Uterus (tissue), 4 donors: ENCODE measurements at places on chromosomes 3 and 15. TPM values are rescaled to one million over a fixed set of nuclear protein-coding genes. Genes with fewer than 3 reads are reported as not detected.

The FBN1 gene
- 95.9 TPM for total RNA-seq

The POC1A gene
- 4.7 TPM for total RNA-seq

The INTS14 gene
- 28.2 TPM for total RNA-seq

The CSTA gene
- total RNA-seq: 1.5 TPM

The SLCO2A1 gene
- total RNA-seq: 29.1 TPM

The TIGIT gene
- total RNA-seq: not detected

The CCR4 gene
- 0.35 TPM for total RNA-seq

The FNDC3B gene
- 49.7 TPM for total RNA-seq

- no peak overlapping the region for H3K4me3 ChIP-seq
- no peak overlapping the region for H3K27ac ChIP-seq
- no peaks in the 10 kb centered on the region for H3K27me3 ChIP-seq
- H3K4me1 ChIP-seq: no peaks in the 10 kb centered on the region
These were observed 204.2 kb upstream of the LRRN1 start for GRCh38 chr3:3594986-3595385.

GRCh38 chr15:84684092-84684491 lies 26.1 kb upstream of the NMB start:
- H3K27me3 ChIP-seq: no peaks in the 10 kb centered on the region
- no peaks in the 10 kb centered on the region for H3K4me1 ChIP-seq
- H3K4me3 ChIP-seq: no peak overlapping the region
- DNase-seq: no peak
- no peaks in the 10 kb centered on the region for H3K36me3 ChIP-seq

DNA sequence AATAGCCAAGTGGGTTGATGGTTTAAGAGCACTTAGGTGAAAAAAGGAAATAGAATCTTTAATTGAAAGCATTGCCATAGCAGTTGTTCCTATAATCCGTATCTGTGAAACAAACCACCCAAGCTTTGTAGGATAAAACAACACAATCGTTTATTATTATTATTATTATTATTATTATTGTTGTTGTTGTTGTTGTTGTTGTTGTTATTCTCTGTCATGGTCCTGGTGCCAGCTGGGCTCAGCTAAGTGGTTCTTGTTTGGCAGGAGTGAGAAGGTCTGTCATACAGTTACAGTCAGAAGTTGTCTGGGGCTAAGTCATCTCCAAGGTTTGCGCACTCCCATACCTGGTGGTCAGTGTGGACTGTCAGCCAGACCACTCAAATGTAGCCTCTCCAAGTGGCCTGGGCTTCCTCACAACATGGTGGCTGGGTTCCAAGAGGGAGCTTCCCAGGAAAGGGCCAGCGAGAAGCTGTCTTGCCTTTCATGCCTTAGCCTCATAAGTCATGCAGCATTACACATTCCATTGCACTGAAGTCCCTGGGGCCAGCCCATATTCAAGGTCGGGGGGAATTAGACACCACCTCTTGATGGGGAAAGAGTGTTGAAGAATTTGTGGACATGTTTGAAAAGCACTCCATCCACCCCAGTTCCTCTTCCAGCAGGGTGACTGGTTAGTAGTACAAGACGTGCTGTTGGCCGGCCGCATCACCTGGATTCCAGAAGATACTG lies 54.3 kb upstream of the FGD5 start:
- DNase-seq: no peak
- H3K27ac ChIP-seq: no peak overlapping the region
- H3K4me3 ChIP-seq: no peak overlapping the region
- no peaks in the 10 kb centered on the region for H3K36me3 ChIP-seq

GRCh38 chr3:59908280-59908679 lies 858.5 kb upstream of the CFAP20DC start:
- H3K36me3 ChIP-seq: no peaks in the 10 kb centered on the region
- H3K27me3 ChIP-seq: no peaks in the 10 kb centered on the region
- no peak overlapping the region for H3K4me3 ChIP-seq
- DNase-seq: no peak

GRCh38 chr3:76812649-76813242 lies 227.2 kb upstream of the ROBO2 start:
- H3K4me1 ChIP-seq: no peaks in the 10 kb centered on the region
- no peak overlapping the region for H3K27ac ChIP-seq
- no peaks in the 10 kb centered on the region for H3K36me3 ChIP-seq
- DNase-seq: no peak
- H3K27me3 ChIP-seq: no peaks in the 10 kb centered on the region

GRCh38 chr15:29693225-29693624 lies 129.0 kb downstream of the TJP1 start:
- H3K4me1 ChIP-seq: no peaks in the 10 kb centered on the region
- no peak overlapping the region for H3K4me3 ChIP-seq
- no peak for DNase-seq
- no peaks in the 10 kb centered on the region for H3K27me3 ChIP-seq
- no peaks in the 10 kb centered on the region for H3K36me3 ChIP-seq
- H3K27ac ChIP-seq: no peak overlapping the region

- no peak for DNase-seq
- no peak overlapping the region for H3K4me3 ChIP-seq
- H3K27me3 ChIP-seq: no peaks in the 10 kb centered on the region
- H3K27ac ChIP-seq: no peak overlapping the region
- H3K4me1 ChIP-seq: no peaks in the 10 kb centered on the region
These were observed 139.9 kb downstream of the FBLN2 start for GRCh38 chr3:13688824-13689223.

GRCh38 chr3:123535580-123535979 lies 49.3 kb downstream of the HACD2 start:
- no peak overlapping the region for H3K4me3 ChIP-seq
- H3K36me3 ChIP-seq: no peaks in the 10 kb centered on the region
- no peaks in the 10 kb centered on the region for H3K4me1 ChIP-seq
- H3K27me3 ChIP-seq: no peaks in the 10 kb centered on the region
- DNase-seq: no peak

DNA sequence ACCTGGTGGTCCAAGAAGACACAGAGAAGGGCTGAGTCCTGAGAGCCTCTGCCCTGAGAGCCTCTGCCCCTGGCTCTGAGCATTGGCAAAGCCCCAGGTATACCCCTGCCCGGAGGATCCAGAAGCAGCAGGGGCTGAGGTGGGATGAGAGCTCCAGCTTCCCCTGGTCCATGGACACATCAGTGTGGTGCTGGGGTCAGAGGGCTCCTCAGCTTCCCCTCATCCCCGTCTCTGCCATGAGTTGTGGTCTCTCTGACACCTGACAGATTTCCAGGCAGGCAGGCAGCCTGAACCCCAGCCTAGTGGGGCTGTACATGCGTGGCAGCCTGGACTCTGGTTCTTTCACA lies 3.5 kb upstream of the KLF15 start:
- H3K27ac ChIP-seq: no peak overlapping the region
- no peaks in the 10 kb centered on the region for H3K36me3 ChIP-seq
- DNase-seq: no peak
- no peaks in the 10 kb centered on the region for H3K4me1 ChIP-seq

GRCh38 chr3:61565569-61565968 lies 4.2 kb downstream of the PTPRG start:
- no peaks in the 10 kb centered on the region for H3K36me3 ChIP-seq
- H3K27me3 ChIP-seq: no peaks in the 10 kb centered on the region
- no peak for DNase-seq
- no peaks in the 10 kb centered on the region for H3K4me1 ChIP-seq
- H3K4me3 ChIP-seq: no peak overlapping the region

GRCh38 chr3:14949126-14949525 lies 1.7 kb downstream of the NR2C2 start:
- no peaks in the 10 kb centered on the region for H3K36me3 ChIP-seq
- no peak for DNase-seq
- H3K4me3 ChIP-seq: peak overlapping the region; percentile 68
- H3K27me3 ChIP-seq: no peaks in the 10 kb centered on the region
- no peaks in the 10 kb centered on the region for H3K4me1 ChIP-seq

DNA sequence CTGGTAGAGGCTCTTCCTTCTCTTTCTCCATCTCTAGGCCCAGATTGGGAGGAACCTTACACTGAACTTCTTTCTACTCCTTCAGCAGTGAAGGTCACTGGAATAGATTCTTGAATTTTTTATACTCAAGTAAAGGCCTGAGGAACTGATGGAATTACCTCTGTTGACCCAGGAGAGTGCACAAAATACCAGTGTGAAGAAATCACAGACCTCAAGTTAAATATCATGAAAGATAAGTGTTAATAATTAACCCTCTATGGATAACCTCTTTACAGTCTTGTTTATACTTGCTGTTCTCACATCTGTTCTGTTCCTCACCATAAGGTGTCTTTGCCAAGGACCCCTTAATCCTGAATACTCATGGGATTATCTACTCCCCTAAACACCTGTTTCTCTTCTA lies 244.4 kb upstream of the STAC start:
- H3K27ac ChIP-seq: no peak overlapping the region
- H3K4me3 ChIP-seq: no peak overlapping the region
- H3K4me1 ChIP-seq: no peaks in the 10 kb centered on the region
- no peaks in the 10 kb centered on the region for H3K27me3 ChIP-seq

DNA sequence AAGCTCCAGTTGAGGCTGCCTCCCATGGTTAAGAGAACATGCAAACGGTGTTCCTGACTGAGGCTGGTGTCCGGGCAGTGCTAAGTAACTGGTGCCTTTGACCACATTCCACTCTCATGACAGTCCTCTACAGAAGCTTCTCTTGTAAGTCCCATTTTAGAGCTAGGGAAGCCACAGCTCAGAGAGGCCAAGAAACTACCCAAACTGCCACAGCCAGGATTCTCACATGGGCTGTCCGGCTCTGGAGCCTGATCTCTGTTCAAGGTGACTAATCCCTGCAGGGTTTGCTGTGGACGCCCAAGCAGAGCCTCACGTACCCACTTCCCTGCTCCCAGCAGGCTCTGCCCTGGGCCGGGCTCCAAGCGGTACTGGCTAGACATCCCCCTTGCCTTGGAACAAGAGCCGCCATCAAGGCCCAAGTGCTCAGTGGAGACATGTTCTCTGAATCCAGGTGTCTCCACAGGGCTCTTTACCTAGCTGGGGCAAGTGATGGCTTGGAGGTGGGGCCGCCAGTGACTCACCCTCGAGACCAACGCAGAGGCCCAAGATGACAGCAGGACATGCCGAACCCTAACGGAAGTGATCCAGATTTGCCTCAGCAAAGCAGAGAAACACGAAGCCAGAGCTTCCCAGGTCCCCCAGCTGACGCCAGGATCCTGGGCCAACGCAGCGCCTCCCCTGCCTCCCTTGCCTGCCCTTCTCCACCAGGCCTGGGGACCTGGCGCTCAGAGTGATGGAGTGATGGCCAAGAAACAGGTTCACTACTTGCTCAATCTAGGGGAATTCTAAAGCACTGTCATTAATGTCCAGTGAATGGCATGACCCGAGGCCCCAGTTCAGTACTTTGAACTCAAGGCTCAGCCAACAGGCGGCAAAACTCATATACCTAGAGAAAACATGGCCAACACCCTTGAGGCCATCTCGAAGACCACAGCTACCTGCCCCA lies 24.4 kb downstream of the KLHL25 start:
- no peak overlapping the region for H3K4me3 ChIP-seq
- H3K36me3 ChIP-seq: no peaks in the 10 kb centered on the region
- peak overlapping the region; percentile 81 for H3K27ac ChIP-seq
- H3K27me3 ChIP-seq: no peaks in the 10 kb centered on the region

- H3K4me3 ChIP-seq: no peak overlapping the region
- H3K27me3 ChIP-seq: no peaks in the 10 kb centered on the region
- H3K36me3 ChIP-seq: no peaks in the 10 kb centered on the region
- DNase-seq: no peak
- peak overlapping the region; percentile 82 for H3K27ac ChIP-seq
These were observed 44.8 kb upstream of the HACD2 start for GRCh38 chr3:123629747-123630047.

DNA sequence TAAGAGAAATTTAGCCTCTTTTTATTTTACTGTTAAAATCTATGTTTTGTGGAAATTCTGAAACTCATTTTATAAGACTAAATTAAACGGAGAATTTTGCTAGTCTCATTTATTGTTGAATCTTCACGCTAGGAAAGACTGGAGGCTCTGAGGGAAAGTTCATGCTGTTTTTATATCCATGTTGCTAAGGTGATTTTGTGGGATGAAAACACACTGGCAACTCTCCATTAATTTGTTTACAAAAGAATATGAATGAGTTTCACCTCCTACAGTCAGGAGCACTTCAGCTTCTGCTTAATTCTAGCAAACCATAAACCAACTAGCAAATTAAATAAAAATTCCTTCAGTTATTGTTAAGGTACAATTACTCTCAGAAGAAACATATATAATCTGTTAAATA lies 195.4 kb downstream of the RAP2B start:
- H3K4me1 ChIP-seq: no peaks in the 10 kb centered on the region
- H3K4me3 ChIP-seq: no peak overlapping the region
- no peaks in the 10 kb centered on the region for H3K36me3 ChIP-seq

DNA sequence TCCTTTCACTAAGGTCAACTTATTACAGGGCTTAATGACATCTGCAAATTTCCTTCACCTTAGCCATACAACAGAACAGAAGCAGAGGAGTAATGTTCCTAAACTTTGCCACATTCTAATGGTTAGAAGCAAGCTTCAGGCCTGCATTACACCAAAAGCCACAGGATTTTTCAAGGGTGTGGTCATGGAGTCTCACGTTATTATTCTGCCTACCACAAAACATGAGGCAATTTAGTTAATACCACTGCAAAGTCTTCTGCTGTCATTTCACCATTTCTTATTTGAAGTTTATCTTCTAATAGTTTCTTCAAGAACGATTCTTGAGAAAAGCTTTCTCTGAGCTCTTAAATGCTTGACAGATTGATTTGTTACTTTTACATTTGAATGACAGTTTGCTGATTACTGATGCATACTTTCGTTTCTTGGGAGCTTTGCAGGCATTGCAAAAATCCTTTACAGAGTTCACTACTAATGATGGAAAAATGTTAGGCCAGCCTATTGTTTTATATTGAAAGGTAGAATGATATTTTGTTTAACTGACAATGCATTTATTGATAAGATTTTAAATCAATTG lies 1257.1 kb downstream of the NSUN3 start:
- H3K27ac ChIP-seq: no peak overlapping the region
- no peaks in the 10 kb centered on the region for H3K36me3 ChIP-seq
- no peak for DNase-seq
- no peaks in the 10 kb centered on the region for H3K27me3 ChIP-seq
- no peaks in the 10 kb centered on the region for H3K4me1 ChIP-seq

- H3K27me3 ChIP-seq: no peaks in the 10 kb centered on the region
- no peak overlapping the region for H3K27ac ChIP-seq
- DNase-seq: no peak
- H3K4me1 ChIP-seq: no peaks in the 10 kb centered on the region
- H3K36me3 ChIP-seq: no peaks in the 10 kb centered on the region
- no peak overlapping the region for H3K4me3 ChIP-seq
These were observed 26.8 kb upstream of the TKT start for GRCh38 chr3:53282581-53282980.

GRCh38 chr3:53728606-53729005 lies 117.6 kb downstream of the CHDH start:
- no peak for DNase-seq
- H3K27me3 ChIP-seq: no peaks in the 10 kb centered on the region
- no peaks in the 10 kb centered on the region for H3K4me1 ChIP-seq
- H3K4me3 ChIP-seq: no peak overlapping the region
- no peaks in the 10 kb centered on the region for H3K36me3 ChIP-seq
- H3K27ac ChIP-seq: no peak overlapping the region

GRCh38 chr3:51269466-51269865 lies 115.6 kb upstream of the MANF start:
- no peak overlapping the region for H3K4me3 ChIP-seq
- H3K27me3 ChIP-seq: no peaks in the 10 kb centered on the region
- no peaks in the 10 kb centered on the region for H3K4me1 ChIP-seq
